K562 (cell line): ENCODE measurements at places on chromosomes 1 and 21. TPM values are rescaled to one million over a fixed set of nuclear protein-coding genes. Genes with fewer than 3 reads are reported as not detected.

GRCh38 chr1:100631015-100631551 is 88.5 kb upstream of the VCAM1 start:
- DNase-seq: no peak

NBPF6 gene
- 4.0 and 4.9 TPM in 2 replicates for polyA plus RNA-seq

DNA sequence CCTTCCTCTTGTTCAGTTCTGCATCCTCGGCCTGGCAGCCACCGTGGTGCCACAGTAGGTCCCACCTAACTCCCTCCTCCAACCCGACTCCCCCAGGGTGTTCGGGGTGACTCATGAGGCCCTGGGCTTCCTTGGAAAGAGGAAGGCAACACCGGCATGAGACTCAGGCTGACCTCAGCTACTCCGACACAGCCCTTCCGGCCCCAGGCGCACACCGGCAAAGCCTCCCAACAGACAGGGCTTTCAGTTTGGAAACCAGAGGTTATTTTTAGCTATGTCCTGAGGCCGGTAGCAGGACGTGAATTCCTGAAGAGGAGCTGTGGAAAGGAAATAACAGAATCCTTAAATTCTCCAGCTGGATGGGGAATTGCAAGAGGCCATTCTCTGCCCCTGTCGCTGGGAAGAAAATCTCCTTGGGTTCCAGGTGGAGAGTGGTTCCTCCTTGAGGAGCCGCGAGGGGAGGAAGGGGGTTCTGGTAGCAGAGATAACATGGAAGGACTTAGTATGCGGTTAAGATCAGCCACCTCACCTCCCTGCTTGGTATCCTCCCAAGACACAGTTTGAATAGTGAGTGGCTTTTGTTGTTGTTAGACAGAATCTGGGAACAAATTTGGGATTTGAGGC is 24.4 kb downstream of the PLXNA2 start:
- DNase-seq: peak; percentile 91

DNA sequence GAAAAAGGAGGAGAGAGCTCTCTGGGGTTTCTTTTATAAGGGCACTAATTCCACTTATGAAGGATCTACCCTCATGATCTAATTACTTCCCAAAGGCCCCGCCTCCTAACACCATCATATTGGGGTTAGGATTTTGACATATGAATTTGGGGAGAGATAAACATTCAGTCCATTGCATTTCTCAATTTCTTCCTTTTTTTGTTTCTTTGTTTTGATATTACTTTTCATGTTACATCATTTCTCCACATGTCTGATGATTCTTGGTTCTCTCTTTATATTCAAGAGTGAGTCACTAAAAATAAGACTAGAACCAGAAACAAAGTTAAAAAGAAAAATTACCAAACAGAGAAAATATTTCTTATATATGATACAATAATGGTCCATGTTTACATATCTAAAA is 63.2 kb upstream of the DUSP10 start:
- DNase-seq: no peak

GRCh38 chr1:113654883-113655282 is 104.4 kb downstream of the PHTF1 start:
- DNase-seq: no peak

DNA sequence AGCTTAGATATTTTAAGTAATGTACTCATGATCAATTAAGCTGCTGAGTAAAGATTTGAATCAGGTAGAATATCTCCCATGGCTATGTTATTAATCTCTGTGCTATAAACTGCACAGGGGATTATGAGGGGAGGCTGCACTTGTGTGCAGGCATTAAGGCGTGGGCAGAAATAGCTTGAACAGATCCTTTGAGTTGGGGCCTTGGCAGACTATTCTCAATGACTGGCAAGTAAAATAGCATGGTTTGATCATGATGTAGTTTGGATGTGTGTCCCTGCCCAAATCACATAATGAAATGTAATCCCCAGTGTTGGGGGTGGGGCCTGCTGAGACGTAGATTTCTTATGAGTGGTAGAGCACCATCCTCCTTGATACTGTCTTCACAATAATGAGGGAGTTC is 220.3 kb downstream of the PLPP3 start:
- no peak for DNase-seq

- no peak for DNase-seq
Observed at GRCh38 chr1:56190806-56191365, 388.5 kb downstream of the PLPP3 start.

- DNase-seq: no peak
Observed at GRCh38 chr1:200445213-200445612, 35.4 kb upstream of the ZNF281 start.

GRCh38 chr1:221779771-221780170 is 37.9 kb upstream of the DUSP10 start:
- DNase-seq: no peak

DNA sequence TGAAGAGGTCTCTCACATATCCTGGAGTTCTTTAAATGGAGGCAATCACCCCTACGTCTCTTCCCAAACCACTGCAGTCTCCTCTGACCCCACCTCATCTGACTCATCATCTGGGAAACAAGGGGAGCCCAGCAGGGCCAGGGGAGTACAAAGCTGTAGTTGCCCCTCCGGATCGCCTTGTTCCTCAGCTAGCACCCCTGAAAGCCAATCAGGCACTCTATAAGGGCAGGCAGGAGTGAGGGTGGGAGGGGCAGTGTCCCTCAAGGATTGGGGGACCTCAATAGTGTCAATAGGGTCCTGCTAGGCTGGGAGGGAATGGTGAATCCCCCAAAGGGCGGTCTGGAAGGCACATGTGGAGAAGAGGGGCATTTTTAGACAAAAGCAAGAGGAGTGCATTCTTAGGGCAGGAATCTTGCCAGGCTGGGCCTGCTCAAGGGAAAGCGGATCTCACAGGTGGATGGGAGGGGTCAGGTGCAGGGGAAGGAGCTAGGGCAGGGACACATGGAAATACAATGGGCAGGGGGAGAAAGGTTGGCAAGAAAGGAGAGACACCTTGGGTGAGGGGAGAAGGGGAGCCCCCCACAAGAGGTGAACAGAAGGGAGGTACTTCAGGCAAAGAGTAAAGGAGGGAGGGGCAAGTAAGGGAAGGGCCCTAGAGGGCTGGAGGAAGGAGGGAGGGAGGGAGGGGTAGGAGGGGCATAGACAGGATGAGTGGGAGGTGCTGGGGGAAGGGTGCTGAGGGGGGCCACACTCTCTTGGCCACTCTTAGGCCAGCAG is 5.8 kb downstream of the SHISA4 start:
- DNase-seq: no peak

DNA sequence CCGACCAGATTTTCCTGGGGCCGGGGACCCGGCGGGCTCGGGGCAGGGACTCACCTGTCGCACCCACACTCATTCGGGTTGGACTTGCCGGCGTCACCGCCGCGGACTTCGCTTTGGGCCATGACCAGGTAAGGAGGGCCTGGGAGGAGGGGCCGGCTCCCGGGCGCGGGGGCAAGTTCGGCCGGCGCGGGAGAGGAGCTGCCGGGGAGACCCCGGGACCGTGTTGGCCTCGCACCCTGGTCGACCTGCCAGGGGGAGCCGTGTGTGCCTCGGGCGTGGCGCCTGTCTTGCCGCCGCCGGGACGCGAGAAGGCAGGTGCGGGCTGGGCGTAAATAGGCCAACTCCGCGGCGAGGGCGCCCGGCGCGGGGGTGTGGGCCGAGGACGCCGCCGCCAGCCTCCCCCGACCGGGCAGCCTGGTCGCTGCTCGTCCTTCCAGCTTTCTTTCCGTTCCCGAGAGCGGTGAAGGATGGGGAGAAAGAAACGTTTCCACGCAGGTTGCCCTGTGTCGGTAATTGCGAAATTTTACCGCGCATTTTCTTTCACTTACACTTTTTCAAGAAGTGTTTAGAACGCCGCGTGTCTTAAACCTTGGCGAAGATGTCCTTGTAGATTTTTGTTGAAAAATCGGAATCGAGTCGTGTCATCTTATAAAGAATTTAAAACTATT is 558 bp downstream of the USP1 start:
- peak; percentile 41 for DNase-seq

DNA sequence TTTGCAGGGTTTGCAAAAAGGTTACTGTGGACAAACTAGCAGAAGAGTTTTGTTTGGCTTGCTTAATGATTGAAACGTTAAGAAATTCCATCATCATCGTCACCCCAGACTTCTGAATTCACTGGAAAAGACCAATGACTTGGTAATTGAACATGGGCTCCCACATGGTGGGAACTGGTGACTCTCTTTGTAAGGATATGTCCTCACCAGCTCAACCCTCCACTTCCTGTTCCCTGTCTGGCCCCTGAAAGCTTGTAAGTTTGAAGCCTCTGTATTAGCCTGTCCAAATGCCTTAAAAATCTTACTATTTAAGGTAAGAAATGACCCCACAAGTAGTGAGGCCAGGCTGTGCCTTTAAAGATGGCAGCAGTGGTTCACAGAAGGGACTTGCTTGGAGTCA is 9.7 kb downstream of the SYT6 start:
- no peak for DNase-seq

FOXD2 gene
- polyA plus RNA-seq: 0.46 and 0.53 TPM in 2 replicates

DNA sequence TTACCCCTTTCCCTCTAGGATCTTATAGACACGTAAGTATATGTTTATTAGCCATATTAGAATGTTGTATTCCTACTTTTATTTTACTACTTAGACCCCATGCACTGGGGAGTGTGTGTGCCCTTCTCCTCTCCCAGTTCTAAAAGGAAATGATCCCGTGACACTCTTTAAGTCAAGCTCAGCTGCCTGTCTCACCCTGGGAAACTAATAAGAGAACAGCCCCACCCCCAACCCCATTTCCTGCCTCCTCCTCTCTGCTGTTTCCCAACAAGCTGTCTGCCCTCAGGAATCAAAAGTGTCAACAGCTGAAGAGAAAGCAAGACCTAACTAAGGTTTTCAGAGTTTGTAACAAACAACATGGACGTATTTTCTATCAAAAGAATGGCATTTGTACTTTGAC is 92.6 kb upstream of the VAV3 start:
- no peak for DNase-seq

GRCh38 chr1:228031276-228031995 is 24.6 kb downstream of the WNT3A start:
- no peak for DNase-seq

- DNase-seq: peak; percentile 80
Observed at GRCh38 chr1:150149271-150150132, at the start of gene PLEKHO1. PLEKHO1 (plus strand) TSS chr1:150149916; CDS start chr1:150150258, 342 bp downstream.

NBPF9 gene
- polyA plus RNA-seq: 4.8 and 5.4 TPM in 2 replicates

HSD11B1 gene
- polyA plus RNA-seq: not detected in 2 replicates

SNX7 gene
- polyA plus RNA-seq: not detected in 2 replicates

- DNase-seq: no peak
Observed at GRCh38 chr1:7420470-7421100, 350.5 kb upstream of the VAMP3 start.

ODR4 gene
- 33.1 and 35.7 TPM in 2 replicates for polyA plus RNA-seq

ACKR1 gene
- polyA plus RNA-seq: 0.15 and 0.30 TPM in 2 replicates

- DNase-seq: no peak
Observed at GRCh38 chr1:98813738-98814309, 152.3 kb downstream of the SNX7 start.

GRCh38 chr1:198258491-198258890 is 101.7 kb downstream of the NEK7 start:
- no peak for DNase-seq
